ENCODE measurements at places on chromosomes 1 and 21.

DNA sequence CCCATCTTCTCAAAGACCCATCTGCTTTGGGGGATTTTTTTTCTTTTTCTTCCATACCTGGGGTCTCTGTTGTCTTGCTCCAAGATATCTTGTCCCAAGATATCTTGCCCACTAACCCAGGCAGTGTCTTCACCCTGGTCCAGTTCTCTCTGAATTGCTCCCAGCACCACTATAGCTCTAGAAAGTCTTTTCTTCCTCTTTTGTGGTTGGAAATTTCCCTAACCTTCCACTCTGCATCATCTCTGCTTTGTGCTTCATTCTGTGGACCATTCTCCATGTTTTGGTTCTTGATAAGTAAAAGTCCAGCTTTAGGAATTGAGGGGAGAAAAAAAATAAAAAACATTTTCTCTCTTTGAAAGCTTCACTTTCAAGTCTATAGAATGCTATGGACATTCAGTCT lies 20.9 kb downstream of the STYXL2 start:
- DNase-seq: no peak

DNA sequence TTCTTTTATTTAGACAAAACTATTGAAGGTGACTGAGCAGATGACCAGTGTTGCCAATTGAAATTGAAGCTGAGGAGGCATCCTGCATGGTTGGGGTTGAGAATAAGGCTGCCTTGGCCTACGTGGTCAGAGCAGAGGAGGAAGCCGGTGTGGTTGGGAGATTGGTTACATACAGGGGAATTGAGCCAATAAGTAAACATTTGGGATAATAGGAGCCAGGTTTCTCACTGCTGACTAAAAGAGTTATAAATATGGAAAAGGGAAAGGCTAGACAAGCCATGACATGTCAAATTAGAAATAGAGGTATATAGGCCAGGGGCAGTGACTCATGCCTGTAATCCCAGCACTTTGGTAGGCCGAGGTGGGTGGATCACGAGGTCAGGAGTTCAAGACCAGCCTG lies 15.8 kb downstream of the SNX7 start:
- no peak for DNase-seq

- DNase-seq: no peak
These were observed 109.2 kb downstream of the USP25 start for GRCh38 chr21:15839026-15839425.

- no peak for DNase-seq
These were observed 16.1 kb downstream of the F5 start for GRCh38 chr1:169570172-169570574.

- no peak for DNase-seq
These were observed 184.1 kb downstream of the PSMG1 start for GRCh38 chr21:38999161-38999560.

GRCh38 chr1:21815724-21816321 lies 3.8 kb downstream of the LDLRAD2 start:
- no peak for DNase-seq

DNA sequence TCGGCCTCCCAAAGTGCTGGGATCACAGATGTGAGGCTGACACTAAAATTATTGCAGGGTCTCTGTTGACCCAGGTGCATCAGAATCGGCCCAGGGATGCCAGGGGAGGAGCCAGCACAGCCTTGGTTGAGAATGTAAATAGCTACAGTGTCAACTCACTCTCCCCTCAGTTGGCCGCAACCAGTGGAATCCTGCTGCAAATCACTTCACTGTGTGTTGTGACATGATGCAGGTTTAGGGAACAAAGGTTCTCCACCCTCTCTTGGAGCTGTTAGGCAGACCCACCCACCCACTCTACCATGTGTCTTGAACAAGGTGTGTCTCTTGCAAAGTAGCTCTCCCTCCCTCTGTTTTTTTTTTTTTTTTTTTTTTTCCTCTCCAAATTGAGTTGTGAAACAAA lies 60.5 kb upstream of the SOD1 start:
- DNase-seq: no peak

DNA sequence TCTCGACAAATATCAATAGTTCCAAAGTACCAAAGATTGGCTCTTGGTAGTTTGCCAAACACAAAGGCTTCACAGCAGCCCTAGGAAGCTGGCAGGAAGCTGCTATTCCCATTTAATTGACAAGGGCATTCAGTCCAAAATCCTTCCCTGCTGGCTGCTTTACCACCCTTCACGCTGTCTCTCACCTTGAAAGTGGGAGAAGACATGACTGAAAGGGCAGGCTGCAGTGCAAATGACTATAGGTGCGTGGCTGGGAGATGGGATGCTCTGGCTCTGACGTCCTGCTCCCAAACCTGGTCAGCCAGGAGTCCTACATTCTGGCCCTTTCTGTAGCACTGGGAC lies 3.8 kb upstream of the CSF1 start:
- DNase-seq: no peak
